ENCODE measurements at places on chromosomes 5 and 9. TPM values are rescaled to one million over a fixed set of nuclear protein-coding genes. Genes with fewer than 3 reads are reported as not detected.

GRCh38 chr5:168468836-168469235 is 17.4 kb upstream of the RARS1 start:
- no peak for DNase-seq

DNA sequence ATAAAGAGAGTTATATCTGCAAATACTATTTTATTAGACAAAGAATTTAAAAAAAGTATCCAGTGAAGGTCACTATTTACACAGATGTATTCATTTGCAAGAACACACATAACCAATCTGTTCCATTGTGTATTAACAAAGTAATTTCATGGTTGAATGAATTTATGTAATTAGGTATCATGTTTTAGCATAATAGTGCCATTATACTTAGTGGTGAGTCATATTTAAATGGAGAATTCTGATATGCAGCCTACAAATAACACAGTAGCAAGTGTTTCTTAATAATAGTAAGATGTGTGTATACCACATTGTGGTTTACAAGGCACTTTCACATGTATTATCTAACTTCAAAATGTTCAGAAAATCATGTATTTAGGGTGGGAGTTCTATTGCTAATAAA is 1028.5 kb upstream of the ACO1 start:
- DNase-seq, result no peak

GRCh38 chr9:5835808-5836207 is 2.9 kb upstream of the ERMP1 start:
- no peak for DNase-seq

DNA sequence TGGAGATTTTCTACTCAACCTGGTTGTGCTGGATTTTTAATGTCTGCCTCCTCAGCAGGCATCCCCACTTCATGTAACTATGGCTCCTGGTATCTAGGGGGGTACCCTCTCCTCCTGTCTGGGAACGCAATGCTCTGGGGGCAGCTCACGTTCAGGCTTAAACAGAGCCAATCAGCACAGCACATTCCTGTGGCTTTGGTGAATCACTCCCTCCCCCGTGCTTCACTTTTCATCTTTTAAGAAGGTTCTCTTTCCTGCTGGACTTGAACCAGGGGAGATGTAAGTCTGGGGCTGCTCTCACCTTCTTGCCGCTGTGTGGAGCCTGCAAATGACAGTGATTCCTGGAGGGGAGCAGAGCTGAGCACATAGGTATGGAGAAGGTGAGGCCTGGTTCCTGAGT is 101.2 kb downstream of the MSX2 start:
- DNase-seq, result no peak

GRCh38 chr9:133476036-133476931 is 2.6 kb downstream of the SLC2A6 start:
- DNase-seq, result no peak

- no peak for DNase-seq
These were observed 151.2 kb downstream of the TTC39B start for GRCh38 chr9:15155826-15156225.

- DNase-seq, result no peak
These were observed 90.6 kb upstream of the HAND1 start for GRCh38 chr5:154568589-154568988.

GRCh38 chr9:120875954-120876841 is 790 bp downstream of the PHF19 start:
- DNase-seq, result peak; percentile 73

DNA sequence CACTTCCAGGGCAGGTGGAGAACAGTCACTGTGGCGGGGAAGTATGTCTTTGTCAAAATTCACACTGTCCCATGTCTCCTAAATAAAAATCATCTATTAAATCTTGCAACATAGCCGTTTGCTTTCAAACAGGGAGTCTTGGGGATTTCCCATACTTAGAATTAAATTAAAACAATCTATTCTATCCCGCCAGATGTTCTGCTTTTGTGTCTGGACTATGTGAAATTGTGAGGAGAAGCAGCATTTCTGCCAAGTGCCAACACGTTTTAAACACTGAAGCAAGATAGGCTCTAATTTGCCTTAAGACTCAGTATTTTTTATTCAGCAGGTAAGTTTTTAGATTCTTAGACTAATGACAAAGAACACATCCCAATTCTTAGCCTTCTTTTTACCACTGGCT is 73.7 kb downstream of the SPATA31C2 start:
- no peak for DNase-seq

DNA sequence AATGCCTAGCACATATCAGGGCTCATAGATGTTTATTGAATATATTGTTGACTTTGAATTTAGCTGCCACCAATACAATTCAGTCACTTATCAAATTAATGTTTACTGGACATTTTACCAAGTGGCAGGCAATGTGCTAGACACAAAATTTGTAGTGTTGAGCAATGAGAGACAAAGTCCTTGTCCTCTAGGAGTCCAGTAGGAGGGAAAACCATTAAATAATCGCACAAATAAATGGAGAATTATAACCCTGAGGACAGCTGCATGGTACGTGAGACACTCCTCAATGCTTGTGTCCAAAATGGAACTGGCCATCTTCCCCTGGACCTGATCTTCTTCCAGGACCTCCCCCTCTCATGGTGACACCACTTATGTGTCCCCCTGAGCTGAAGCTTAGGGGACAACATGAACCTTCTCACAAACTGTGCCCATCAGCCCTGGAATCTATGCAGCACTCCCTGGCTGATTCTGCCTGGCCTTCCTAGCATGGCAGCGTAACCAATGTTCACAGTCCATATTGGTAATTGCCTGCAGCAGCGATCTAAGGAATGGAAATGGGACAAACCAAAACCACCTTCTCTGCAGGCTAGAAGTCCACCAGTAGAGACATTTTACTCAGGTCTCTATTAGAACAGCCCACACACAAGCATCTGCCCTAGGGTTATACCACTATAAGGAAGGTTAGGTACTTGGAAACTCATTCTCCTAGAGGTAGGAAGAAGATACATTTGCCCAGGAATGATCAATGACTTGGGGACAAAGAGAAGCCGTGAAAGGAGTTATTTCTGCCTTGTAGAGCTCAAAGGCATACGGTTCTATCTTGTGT is 75.5 kb downstream of the FGF1 start:
- no peak for DNase-seq

DNA sequence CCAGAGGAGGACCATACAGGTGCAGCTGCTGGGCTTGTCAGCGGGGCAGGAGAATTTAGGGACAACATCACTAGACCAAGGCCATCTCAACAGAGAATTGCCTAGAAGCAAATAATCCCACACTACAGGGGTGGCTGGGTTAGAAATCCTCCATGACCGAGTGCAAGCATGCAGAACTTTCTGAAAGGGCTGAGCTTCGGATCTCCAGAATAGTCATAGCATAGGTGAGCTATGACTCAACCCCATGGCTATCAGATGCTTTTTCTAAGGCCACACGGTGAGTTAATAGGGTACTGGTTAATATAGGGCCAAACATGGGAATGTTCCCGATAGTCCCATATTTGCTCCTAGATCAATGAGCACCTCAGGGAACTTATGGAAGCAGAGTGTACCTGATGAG is 4.2 kb downstream of the KCNIP1 start:
- DNase-seq, result no peak

- no peak for DNase-seq
These were observed 1.1 kb downstream of the PCYOX1L start for GRCh38 chr5:149358868-149359495.

- no peak for DNase-seq
These were observed 68.8 kb downstream of the HACD4 start for GRCh38 chr9:20962536-20963225.

DNA sequence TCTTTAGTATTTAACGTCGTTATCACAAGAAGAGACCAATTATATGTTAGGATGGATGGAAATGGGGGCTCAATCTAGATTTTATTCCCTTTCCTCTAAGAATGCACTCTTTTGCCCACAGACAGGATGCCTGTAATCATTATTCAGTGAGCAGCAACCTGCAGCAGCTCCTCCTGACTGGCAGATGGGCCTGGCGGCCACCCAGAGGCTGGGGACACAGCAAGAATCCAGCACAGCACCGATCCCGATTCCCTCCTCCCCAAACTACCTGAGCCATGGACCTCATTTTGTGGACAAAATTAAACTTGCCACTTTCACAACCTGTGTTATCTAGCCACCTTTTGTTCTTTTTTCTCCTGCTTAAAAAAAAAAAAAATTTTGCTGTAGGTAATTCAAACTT is 101.0 kb downstream of the USP20 start:
- no peak for DNase-seq

GRCh38 chr5:133113331-133114061 is 61.7 kb downstream of the HSPA4 start:
- DNase-seq, result no peak

- no peak for DNase-seq
These were observed 366.9 kb upstream of the ZNF608 start for GRCh38 chr5:125113328-125113727.

DNA sequence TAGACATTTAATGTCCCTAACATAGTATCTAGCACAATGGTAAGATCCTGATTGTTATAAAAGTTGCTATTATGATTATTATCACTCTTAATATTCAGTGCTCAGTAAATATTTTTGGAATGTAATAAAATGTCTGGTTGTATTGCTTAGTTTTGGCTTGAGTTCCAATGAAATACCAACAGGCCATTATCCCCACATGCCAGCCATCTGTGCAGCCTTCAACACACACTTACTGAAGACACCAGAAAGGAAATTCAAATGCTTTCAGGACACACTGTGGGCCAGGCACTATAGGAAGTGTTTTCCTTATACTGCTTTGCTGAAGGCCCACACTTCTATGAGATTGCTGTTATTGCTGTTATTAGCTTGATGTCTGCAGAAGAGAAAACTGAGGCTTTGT is 157.5 kb downstream of the TRIM32 start:
- no peak for DNase-seq

DNA sequence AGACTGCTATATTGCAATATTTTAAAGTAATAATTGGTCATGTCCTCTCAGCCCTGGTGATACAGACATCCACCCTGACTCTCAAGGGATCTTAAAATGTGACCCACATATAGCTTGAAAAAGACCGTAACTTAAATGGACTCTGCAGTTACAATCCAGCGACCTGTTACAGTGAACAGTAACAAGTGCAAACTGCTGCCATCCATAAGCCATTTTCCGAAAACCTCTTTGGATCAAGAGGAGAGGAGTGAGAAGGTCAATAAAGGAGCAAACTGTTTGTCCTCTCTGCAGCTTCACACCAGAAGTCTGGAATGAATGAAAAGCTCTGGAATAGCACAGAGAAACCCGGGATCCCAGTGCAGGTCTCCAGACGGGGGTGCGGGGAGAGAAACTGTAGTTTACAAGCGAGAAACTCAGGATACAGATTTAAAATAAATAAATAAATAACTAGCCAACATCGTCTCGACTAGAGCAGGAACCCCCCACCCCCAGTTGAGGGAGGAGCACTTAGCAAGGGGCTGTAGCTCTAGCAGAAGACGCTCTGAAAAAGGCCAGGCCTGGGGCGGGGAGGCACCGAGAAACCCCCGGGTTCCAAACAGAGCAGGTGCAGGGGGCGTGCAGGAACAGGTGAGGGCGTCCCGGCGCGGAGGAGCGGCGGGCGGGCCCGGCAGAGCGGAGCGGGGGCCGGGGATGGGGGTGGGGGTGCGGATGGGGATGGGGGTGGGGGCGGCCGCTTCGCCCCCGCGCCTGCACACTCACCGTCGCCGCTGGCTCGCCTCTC is 572 bp downstream of the ZDHHC21 start:
- DNase-seq, result peak; percentile 25

GRCh38 chr9:101209670-101210069 is 175.1 kb downstream of the BAAT start:
- DNase-seq, result no peak

DNA sequence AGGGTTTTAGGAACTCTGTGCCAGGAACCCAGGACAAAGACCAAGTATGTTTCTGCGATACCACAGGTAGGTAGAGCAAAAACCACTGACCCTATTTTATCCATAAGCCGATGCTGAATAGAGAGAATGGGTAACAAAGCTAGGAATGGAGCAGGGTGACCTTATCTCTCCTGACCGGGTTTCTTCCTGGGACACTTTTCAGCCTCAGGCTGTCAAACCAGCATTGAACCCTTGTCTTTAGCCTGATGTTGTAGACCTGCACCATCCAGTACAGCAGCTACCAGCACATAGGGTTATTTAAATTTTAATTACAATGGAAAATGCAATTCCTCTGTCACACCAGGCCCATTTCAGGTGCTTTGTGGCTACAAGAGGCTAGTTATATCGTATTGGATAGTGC is 43.1 kb upstream of the DMRT3 start:
- DNase-seq, result no peak

Gene SLC45A2
- 0.18 TPM for total RNA-seq

Gene TMC1
- not detected for total RNA-seq

Gene CAAP1
- total RNA-seq, result 3.7 TPM

Gene HEMGN
- not detected for total RNA-seq

Gene PLAA
- 11.2 TPM for total RNA-seq

Gene LYRM7
- total RNA-seq, result 3.3 TPM

Gene ZNF300
- 2.3 TPM for total RNA-seq

Gene FAM221B
- not detected for total RNA-seq

Gene TNFSF15
- 1.7 TPM for total RNA-seq

Gene TOMM5
- total RNA-seq, result 22.8 TPM

Gene LHX3
- not detected for total RNA-seq

Gene AK8
- 0.83 TPM for total RNA-seq

Gene NADK2
- 28.7 TPM for total RNA-seq

Gene BRIX1
- total RNA-seq, result 10.1 TPM

Gene APBB3
- total RNA-seq, result 20.0 TPM

Gene DIPK1B
- total RNA-seq, result 7.0 TPM

Gene AGXT2
- not detected for total RNA-seq

All from pancreas (tissue), 10 donors.